ENCODE measurements at places on chromosomes 5 and 9.
A peak's percentile ranks its signal among the peaks of the same experiment; 100 is the strongest.

- DNase-seq: no peak
Measured at GRCh38 chr5:115686738-115687074, 60.9 kb upstream of the TMED7 start.

- no peak for DNase-seq
Measured at GRCh38 chr5:89281766-89282553, 399.0 kb upstream of the MEF2C start.

DNA sequence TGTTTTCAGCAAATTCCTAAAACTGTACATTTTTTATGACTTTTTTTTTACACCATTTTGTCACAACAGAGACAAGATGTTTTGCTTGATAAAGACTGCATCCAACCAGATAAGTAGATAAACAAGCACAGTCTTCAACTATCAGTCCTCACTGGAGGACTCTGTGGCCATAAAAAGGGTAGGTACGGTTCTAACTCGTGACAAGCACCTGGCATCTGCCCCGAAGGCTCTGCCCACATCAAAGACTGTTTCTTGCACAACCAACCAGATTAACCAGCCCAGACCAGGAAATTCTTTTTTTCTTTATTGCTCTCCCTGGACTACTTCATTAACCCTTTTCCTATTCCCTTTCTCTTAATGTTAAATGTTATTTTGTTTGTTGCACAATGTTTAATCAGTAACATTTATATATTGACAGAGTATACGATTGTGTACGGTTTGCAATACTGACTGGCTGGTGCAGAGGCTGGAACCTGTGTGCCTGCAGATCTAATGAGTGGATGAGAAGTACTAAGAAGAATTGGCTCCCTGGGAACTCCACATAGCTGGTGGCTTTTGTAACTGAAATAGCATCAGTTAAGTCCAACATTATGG lies 74.1 kb downstream of the SERINC5 start:
- peak; percentile 97 for DNase-seq

DNA sequence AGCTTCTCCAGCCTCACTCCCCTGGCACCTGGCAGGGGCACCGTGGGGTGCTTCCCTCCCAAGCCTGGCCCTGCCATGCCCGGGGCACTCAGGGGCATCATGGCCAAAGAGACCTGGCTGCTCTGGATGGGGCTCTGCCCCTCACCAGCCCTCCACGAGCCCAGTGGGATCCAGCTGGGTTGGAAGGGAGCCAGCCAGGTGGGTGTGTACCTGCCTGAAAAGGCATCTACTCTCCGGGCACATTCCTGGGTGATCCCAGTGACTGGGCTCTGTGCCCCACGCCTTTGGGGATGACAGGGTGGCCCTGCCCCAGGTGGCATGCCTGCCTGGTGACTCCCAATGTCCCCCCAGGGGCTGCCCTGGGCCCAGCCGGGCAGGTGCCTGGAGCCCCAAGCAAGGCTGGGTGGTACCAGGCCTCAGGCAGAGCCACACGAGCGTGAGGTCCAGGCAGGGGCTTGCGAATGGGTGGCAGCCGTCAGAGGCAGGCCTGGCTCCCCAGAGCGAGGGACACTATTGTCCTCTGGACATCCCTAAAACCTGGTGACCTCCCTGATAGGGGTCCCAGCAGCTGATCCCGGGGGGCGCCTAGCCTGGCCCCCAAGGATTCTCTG lies 777 bp downstream of the GPSM1 start:
- DNase-seq: no peak

DNA sequence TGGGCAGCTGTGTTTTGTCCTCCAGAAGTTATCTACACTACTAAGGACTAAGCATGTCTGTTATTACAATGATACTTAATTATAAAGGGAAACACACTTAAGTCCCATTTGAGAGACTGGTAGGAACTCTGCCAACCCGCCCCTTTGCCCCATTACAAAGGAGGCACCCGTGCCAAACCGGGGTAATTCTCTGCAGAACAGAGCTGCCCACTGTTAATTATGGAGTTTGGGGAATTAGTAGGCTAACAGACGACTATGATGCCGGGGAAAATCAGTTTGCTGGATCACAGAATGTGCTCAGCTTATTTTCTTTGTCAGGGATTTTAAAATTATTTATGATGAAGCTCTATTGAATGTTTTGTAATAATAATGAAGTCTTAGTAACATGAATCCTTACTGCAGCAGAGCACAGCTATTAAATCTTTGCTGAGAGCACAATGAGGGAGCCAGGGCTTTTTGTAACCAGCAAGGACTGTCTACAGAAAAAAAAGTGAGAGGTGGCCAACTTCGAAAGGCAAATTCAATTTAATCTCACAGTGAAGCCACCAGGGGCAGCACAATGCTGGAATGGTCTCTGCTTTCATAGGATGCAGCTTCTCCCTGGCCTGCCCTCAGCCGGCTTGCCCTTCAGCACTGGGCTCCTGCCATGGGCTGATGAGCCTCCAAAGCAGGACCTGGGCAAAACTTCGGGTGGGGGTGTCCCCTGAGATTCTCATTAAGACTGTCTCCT lies 134.5 kb downstream of the GNAQ start:
- DNase-seq: peak; percentile 12

GRCh38 chr9:70069704-70070103 lies 26.1 kb downstream of the MAMDC2 start:
- no peak for DNase-seq

DNA sequence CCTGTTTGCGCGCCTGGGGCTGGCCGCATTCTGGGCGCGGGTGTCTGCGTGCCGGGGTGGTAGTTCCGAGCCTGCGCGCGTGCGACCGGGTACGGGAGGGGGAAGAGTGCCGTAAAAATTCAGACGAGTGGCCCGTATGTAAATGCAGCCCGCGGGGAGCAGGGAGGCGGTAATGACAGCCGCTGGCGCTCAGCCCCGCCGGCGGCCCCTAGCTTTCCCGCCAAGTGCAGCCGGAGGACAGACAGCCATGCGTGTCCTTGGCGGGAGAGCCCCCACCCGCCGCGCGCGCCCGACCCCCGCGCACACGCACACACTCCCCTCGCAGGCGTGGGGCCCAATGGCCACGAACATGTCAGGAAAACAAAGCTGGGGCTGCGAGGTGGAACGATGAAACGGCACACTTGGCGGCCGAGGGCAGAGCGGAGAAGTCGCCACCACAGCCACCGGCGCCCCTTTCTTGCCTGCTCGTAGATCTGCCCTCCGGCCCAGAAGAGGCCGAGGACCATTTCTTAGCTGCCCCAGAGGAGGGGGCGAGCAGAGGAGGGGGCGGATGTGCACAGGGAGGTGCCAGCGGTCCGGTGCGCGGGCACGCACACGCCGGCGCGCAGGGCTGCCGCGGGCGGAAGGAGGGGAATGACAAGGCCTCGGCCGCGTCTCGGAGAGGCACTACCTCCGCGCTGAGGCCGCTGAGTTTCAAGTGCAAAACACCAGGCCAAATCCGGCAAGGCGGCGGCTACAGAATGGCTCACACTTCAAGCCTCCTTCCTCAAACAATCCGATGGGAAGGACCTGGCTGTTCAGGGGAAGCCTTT lies 208.4 kb downstream of the MEF2C start:
- DNase-seq: no peak

DNA sequence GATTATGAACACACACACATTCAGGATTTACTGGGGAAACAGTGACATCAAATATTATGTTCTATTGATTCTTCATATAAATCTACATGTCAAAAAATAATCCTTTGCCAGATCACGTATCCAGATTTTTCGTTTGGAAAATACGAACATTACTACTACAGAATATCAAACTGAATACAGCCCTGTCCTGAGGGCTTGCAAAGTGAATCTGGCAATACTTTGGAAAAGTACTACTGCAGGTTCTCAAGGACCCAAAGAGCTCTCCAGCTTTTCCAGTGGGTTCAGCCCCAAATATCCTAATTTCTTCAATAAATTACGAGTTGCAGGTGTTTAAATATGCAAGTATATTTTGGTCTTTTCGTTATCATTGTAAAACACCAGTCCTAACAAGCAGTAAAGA lies 411 bp upstream of the NDUFS4 start:
- DNase-seq: no peak

DNA sequence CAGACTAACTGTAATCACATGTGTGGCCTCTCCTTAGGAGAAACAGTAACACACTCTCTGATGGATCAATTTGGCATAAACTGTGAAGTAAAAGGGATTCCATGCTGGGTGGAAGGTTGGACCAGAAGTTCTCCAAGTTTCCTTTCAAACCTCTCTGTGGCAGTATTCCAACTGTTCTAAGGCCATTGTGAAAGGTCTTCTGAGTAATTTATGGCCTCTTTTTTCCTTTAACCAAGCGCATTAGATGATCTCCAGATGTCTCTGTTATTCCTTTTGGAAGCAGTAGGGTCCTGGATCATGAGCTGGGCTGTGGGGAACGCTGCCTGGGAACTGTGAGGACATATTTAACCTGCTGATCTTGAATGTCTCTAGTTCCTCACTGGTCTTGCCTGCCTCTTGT lies 80.6 kb upstream of the IL6ST start:
- DNase-seq: no peak

GRCh38 chr5:76601470-76601869 lies 21.7 kb downstream of the F2RL2 start:
- DNase-seq: peak; percentile 83

GRCh38 chr9:114720086-114720676 lies 38.2 kb upstream of the TEX48 start:
- no peak for DNase-seq

DNA sequence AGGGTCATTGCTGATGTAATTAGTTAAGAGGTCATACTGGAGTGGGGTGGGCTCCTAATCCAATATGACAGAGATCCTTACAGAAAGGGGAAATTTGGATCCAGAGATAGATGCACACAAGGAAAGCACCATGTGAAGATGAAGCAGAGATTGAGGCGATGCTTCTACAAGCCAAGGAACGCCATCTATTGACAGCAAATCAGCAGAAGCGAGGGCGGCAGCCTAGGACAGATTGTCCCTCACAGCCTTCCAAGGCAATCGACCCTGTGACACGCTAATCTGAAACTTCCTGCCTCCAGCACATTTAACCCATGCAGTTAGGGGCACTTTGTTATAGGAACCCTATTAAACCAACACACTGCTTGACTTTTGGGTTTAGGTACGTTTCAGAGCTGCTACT lies 285.1 kb upstream of the DAP start:
- DNase-seq: peak; percentile 19

GRCh38 chr9:98484162-98484561 lies 224.6 kb downstream of the GABBR2 start:
- no peak for DNase-seq

- no peak for DNase-seq
Measured at GRCh38 chr5:9025942-9026341, 519.9 kb downstream of the SEMA5A start.

DNA sequence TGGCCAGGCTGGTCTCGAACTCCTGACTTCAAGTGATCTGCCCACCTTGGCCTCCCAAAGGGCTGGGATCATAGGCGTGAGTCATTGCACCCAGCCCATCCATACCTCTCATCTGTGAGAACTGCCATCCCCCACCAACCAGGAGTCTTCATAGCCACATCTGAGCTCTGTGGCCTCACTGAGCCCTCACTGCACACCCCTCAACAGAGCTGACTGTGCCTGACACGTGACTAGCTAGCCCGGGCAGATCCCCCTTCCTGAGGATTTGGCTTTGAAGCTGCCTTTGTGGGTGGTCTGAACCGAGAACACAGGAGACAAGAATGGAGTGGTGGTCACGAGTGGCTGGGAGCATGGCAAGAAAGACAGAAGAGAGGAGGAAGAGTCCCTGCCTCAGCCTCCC lies 15.6 kb downstream of the AK8 start:
- DNase-seq: no peak

DNA sequence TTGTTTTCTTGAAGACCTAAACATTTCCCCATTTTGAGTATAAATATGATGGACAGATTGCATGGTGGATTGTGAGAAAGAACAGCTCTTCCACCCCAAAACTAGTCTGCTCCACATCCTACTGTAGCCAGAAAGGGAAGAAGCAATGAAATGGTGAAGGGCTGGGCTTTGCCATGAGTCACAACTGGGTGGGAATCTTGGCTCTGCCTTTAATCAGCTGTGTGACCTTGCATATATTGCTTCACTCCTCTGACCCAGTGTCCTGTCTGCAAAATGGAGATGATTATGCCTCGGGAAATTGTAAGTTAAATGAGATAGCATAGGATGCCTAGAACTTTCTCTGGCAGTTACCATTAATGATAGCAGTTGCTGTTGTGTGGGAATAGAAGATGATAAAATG lies 101.9 kb downstream of the PDE8B start:
- DNase-seq: peak; percentile 12

DNA sequence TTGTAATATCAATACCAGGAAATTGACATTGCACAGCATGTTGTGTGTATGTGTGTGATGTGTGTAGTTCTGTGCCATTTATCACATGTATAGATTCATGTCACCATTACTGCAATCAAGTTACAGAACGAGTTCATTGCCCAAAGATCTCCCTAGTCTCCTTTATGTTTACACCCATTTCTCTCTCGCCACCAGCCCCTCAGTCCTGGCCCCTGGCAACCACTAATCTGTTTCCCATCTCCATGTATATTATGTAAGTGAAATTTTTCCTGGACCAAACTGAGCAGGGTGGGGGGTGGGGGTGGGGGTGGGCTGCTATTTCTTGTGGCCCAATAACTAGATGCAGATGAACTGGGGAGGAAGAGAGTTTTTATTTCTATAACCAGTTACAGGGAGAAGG lies 11.5 kb upstream of the S1PR3 start:
- DNase-seq: no peak

DNA sequence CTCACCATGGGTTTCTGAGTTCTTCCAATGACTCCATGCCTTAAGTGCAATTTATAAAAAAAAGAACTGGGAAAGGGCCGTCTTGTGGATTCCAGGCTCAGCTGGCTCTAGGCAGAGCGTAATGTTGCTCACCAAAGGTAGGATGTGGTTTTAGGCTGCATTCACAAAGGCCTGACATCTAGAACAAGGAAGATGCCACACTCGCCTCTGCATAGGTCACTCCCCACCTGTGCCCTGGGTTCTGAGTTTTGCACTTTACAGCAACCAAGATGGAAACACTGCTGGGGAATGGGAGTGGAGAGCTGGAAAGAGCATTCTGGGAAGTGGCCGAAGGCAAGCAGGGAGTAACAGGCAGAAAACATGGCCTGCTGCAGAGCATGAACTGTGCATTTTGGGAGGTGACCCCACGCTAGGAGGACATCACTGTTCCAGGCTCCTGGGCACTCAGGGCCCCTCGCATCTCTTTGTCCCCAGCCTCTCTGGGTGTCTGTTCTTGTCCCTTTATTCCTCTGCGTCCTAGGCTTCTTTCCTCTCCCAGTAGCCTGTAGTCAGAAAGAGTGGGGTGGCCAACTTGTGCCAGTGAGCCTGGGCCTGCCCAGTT lies 12.3 kb downstream of the FCN2 start:
- no peak for DNase-seq

- peak; percentile 36 for DNase-seq
Measured at GRCh38 chr5:126656401-126657007, 55.8 kb downstream of the PHAX start.

GRCh38 chr9:121667890-121668289 lies 16.5 kb downstream of the DAB2IP start:
- DNase-seq: no peak

DNA sequence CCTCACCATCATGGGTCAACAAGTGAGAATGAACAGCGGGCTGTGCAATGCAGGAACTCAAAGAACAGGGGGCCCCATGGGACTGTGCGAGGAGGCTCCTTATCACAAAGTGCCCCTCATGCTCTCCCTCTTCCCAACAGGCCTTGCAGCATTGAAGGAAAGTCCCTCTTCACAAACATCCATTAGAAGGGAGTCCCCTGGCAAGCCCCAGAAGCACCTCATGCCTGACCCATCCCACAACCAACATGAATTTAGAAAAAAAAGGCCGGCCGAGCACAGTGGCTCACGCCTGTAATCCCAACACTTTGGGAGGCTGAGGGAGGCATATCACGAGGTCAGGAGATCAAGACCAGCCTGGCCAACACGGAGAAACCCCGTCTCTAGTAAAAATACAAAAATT lies 122.6 kb upstream of the FSTL4 start:
- no peak for DNase-seq

- DNase-seq: no peak
Measured at GRCh38 chr5:177473443-177474001, at the start of gene DBN1. Gene DBN1 (minus strand): TSS chr5:177473634. CDS start chr5:177473521, 113 bp downstream.

Data from HT-29 (cell line).